ENCODE measurements at places on chromosomes 5 and 9.

DNA sequence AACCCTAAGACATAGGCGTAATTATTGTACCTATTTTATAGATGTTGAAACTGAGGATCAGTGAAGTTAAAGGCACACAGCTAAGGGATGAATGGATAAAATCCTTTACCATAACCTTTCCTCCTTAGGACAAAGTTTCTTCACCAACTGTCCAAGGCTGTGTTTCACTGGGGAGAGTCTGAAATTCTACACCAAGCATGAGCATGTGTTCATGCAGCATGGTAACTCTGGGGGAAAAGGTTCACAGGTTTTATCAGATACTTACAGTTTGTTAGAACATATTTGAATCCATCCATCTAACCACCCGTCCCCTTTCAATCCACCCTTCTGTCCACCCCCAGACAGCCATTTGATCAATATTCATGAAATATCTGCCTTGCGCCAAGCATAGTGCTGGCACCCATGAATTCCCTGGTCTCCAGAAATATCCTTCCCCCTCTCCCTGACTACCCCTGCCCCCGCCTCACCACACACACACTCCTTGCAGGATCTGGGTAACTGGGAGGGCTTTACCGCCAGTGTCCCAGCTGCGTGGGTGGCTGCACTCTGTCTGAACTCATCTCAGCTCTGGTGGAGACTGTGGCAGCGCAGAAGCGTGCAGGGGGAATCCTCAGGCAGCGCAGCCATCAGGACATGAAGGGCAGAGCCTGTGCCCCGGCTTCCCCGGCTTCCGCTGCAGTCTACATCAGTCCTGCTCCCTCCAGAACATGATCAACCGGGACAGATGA, 6.3 kb upstream of the KCNIP1 start:
- H3K36me3 ChIP-seq = no peaks in the 10 kb centered on the region
- H3K4me3 ChIP-seq = peak overlapping the region; percentile 19
- peaks cover 69% of the 10 kb centered on the region for H3K4me1 ChIP-seq
- H3K27ac ChIP-seq = no peak overlapping the region
- DNase-seq = peak; percentile 35

- no peaks in the 10 kb centered on the region for H3K27me3 ChIP-seq
- H3K27ac ChIP-seq = no peak overlapping the region
- DNase-seq = no peak
- no peaks in the 10 kb centered on the region for H3K36me3 ChIP-seq
- H3K4me3 ChIP-seq = no peak overlapping the region
Measured at GRCh38 chr5:41772785-41773442, 97.3 kb downstream of the OXCT1 start.

DNA sequence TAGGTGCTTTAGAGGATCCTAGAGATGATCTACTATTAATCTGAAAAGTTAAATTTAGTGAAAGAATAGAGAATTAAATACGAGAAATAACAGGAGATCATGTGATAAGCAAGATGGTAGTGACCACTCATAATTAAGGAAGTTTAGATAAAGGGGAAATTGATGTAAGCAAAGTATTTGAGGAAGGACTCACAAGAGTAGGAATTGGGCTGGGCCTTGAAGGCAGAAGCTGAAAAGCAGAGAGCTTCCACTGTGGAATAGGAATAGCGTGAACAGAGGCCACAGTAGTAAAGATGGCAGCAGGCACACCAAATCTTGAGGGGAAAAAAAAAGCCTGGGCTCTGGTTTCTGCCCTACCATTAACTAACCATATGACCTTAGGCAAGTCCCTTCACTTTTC, 38.0 kb downstream of the KIF24 start:
- H3K4me1 ChIP-seq = no peaks in the 10 kb centered on the region
- no peak overlapping the region for H3K27ac ChIP-seq
- peaks cover 20% of the 10 kb centered on the region for H3K36me3 ChIP-seq
- no peaks in the 10 kb centered on the region for H3K27me3 ChIP-seq
- DNase-seq = no peak

- no peak overlapping the region for H3K27ac ChIP-seq
- H3K27me3 ChIP-seq = peaks cover 14% of the 10 kb centered on the region
- H3K4me1 ChIP-seq = peaks cover 56% of the 10 kb centered on the region
- DNase-seq = no peak
Measured at GRCh38 chr5:175692996-175693710, 35.3 kb downstream of the HRH2 start.

DNA sequence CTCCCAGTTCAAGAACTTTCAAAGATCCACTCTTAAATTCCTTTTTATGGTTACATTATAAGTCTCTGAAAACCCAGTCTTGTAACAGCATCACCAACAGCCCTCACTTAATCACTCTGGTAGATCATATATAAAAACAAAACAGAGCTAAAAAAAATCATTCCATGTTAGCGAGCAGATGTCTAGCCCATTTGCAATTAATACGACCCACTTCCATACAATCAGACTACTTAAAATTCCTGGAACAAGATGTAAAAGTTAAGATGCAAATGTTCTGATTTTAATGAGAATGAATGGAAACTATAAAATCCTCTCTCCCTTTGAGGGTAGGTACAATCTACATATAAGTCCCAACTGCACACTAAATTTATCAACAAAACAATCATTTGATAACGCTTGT, 167.0 kb downstream of the MED27 start:
- no peaks in the 10 kb centered on the region for H3K4me1 ChIP-seq
- no peak overlapping the region for H3K4me3 ChIP-seq
- H3K27me3 ChIP-seq = peaks cover 4% of the 10 kb centered on the region
- DNase-seq = no peak
- no peak overlapping the region for H3K27ac ChIP-seq
- H3K36me3 ChIP-seq = peaks cover 9% of the 10 kb centered on the region

DNA sequence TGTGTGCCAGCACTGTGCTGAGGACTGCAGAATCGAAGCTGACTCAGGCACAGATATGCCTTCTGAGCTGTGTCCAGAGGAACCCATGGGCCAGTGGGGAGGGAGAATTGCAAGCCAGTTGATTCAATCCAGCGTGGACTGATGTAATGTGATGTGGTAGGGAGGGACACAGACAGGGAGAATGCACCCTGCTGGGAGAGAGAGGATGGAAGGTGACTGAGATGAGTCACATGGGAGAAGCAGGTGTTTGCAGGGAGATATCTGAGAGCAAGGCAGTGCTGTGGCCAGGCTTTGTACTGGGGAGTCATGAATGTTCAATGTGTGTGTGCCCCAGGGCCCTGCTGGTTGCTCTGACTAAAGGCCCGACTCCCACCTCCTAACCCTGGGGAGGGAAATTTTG, 75.7 kb downstream of the IRX1 start:
- no peak overlapping the region for H3K4me3 ChIP-seq
- no peaks in the 10 kb centered on the region for H3K4me1 ChIP-seq
- H3K27ac ChIP-seq = no peak overlapping the region
- DNase-seq = no peak
- no peaks in the 10 kb centered on the region for H3K36me3 ChIP-seq

DNA sequence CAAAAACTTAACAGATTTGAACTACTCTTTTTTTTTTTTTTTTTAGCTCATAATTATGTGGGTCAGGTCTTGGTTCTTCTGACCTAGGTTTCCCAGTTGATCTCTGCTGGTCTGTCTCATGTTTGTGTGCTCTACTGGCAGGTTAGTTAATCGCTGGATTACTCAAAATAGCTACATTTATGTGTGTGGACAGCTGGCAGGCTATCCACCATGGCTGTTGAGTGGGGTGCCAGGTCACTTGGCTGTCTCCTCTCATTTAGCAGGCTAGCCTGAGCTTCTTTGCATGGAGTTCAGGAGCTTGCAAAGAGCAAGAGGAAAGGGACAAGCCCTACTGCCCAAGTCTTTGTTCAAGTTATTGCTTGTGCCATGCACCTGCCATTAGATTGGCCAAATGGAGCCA, 9.3 kb downstream of the ADCY2 start:
- H3K36me3 ChIP-seq = peaks cover 71% of the 10 kb centered on the region
- no peak for DNase-seq
- no peak overlapping the region for H3K27ac ChIP-seq
- no peak overlapping the region for H3K4me3 ChIP-seq
- peaks cover 43% of the 10 kb centered on the region for H3K4me1 ChIP-seq

- peaks cover 7% of the 10 kb centered on the region for H3K27me3 ChIP-seq
- H3K27ac ChIP-seq = no peak overlapping the region
- no peak for DNase-seq
- H3K4me1 ChIP-seq = peaks cover 26% of the 10 kb centered on the region
- no peaks in the 10 kb centered on the region for H3K36me3 ChIP-seq
Measured at GRCh38 chr9:98241357-98242300, 13.8 kb downstream of the TBC1D2 start.

- H3K27ac ChIP-seq = no peak overlapping the region
- no peaks in the 10 kb centered on the region for H3K27me3 ChIP-seq
- no peak for DNase-seq
- H3K36me3 ChIP-seq = peaks cover 56% of the 10 kb centered on the region
- H3K4me1 ChIP-seq = peaks cover 37% of the 10 kb centered on the region
- H3K4me3 ChIP-seq = no peak overlapping the region
Measured at GRCh38 chr9:127525401-127526188, 74.3 kb downstream of the LRSAM1 start.

DNA sequence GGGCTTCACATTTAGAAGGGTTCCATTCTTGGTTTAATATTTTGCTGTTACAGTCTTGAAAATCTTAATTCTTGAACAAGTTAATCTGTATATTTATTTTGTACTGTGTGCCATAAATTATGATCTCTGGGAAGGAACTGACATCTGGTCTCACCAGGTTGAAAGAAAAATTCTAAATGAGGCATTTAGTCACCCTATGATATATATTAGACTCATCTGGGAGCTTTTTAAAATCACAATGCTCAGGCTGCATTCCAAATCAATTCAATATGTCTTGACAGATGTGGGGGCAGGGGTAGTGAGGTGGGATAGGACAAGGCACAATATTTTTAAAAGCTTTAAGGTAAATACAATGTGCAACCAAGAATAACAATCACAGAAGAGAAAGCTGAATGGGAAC, 569.2 kb downstream of the PRR16 start:
- H3K4me1 ChIP-seq = peaks cover 5% of the 10 kb centered on the region
- no peak for DNase-seq
- H3K36me3 ChIP-seq = no peaks in the 10 kb centered on the region
- no peak overlapping the region for H3K27ac ChIP-seq

DNA sequence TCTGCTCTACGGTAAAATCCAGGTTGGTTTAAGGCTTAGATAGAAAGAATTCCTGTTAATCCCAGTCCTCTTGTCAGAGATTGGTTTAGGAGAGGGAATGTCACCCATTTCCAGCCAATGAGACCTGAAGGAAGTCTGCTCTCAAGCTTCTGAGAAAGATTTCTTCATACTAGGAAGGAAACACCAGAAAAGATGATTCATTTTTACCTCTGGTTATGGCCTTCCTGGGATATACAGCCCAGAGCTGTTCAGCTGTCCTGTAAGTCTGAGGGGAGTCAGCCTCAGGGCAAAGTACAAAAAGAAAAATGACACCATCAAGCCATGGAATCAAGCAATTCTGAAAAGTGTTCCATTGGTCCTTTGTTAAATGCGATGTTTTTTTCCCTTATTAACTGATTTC, 18.6 kb upstream of the CFAP95 start:
- H3K36me3 ChIP-seq = no peaks in the 10 kb centered on the region
- no peak for DNase-seq
- H3K4me1 ChIP-seq = no peaks in the 10 kb centered on the region
- H3K4me3 ChIP-seq = no peak overlapping the region
- no peak overlapping the region for H3K27ac ChIP-seq

DNA sequence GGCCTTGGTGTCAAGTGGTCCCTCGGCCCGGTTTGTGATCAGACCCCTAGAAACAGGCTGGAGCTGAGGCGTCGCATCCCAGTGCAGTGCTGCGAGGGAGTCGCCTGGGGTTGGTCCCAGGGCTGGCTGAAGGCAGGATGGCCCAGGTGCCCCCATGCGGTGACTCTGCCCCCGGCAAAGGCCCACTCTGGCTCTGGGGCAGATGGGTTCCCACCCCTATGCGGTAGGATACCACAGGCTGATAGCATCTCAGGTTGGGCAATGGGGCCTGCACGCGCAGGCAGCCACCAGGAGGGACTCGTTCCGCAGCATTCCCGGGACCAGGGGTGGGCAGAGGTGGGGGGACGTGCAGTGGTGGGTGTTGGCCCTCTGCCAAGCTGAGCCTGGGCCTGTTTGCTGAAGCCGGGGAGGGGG, 86.0 kb downstream of the RXRA start:
- H3K27ac ChIP-seq = no peak overlapping the region
- no peak for DNase-seq
- H3K4me1 ChIP-seq = peaks cover 39% of the 10 kb centered on the region
- H3K27me3 ChIP-seq = no peaks in the 10 kb centered on the region
- H3K36me3 ChIP-seq = no peaks in the 10 kb centered on the region

GRCh38 chr5:172165465-172165864, 22.6 kb downstream of the STK10 start:
- peaks cover 3% of the 10 kb centered on the region for H3K27me3 ChIP-seq
- no peaks in the 10 kb centered on the region for H3K36me3 ChIP-seq
- no peak overlapping the region for H3K4me3 ChIP-seq
- H3K27ac ChIP-seq = no peak overlapping the region
- peaks cover 42% of the 10 kb centered on the region for H3K4me1 ChIP-seq

- DNase-seq = no peak
- H3K27ac ChIP-seq = no peak overlapping the region
- no peak overlapping the region for H3K4me3 ChIP-seq
- peaks cover 9% of the 10 kb centered on the region for H3K27me3 ChIP-seq
- peaks cover 48% of the 10 kb centered on the region for H3K4me1 ChIP-seq
- no peaks in the 10 kb centered on the region for H3K36me3 ChIP-seq
Measured at GRCh38 chr5:138726848-138727247, 26.4 kb upstream of the CTNNA1 start.

- peaks cover 5% of the 10 kb centered on the region for H3K4me1 ChIP-seq
- no peaks in the 10 kb centered on the region for H3K36me3 ChIP-seq
- H3K27me3 ChIP-seq = no peaks in the 10 kb centered on the region
- no peak overlapping the region for H3K27ac ChIP-seq
- no peak for DNase-seq
- no peak overlapping the region for H3K4me3 ChIP-seq
Measured at GRCh38 chr5:36252722-36253365, 11.1 kb upstream of the NADK2 start.

GRCh38 chr5:142836048-142836447, 65.9 kb downstream of the ARHGAP26 start:
- no peak overlapping the region for H3K27ac ChIP-seq
- no peaks in the 10 kb centered on the region for H3K36me3 ChIP-seq
- H3K27me3 ChIP-seq = no peaks in the 10 kb centered on the region
- peaks cover 11% of the 10 kb centered on the region for H3K4me1 ChIP-seq
- DNase-seq = no peak
- H3K4me3 ChIP-seq = no peak overlapping the region

GRCh38 chr9:125694478-125694877, 12.5 kb downstream of the MAPKAP1 start:
- DNase-seq = no peak
- no peaks in the 10 kb centered on the region for H3K4me1 ChIP-seq
- peaks cover 33% of the 10 kb centered on the region for H3K36me3 ChIP-seq
- no peaks in the 10 kb centered on the region for H3K27me3 ChIP-seq

- H3K27ac ChIP-seq = no peak overlapping the region
- no peak for DNase-seq
Measured at GRCh38 chr5:176790941-176791340, 19.4 kb upstream of the UNC5A start.

- no peak overlapping the region for H3K4me3 ChIP-seq
- H3K27ac ChIP-seq = no peak overlapping the region
- H3K4me1 ChIP-seq = peaks cover 39% of the 10 kb centered on the region
- H3K36me3 ChIP-seq = no peaks in the 10 kb centered on the region
- peaks cover 11% of the 10 kb centered on the region for H3K27me3 ChIP-seq
Measured at GRCh38 chr9:136090056-136090735, 4.9 kb downstream of the NACC2 start.

- DNase-seq = no peak
- peaks cover 14% of the 10 kb centered on the region for H3K4me1 ChIP-seq
Measured at GRCh38 chr9:126906091-126906490, 8.5 kb upstream of the RALGPS1 start.

- peaks cover 42% of the 10 kb centered on the region for H3K36me3 ChIP-seq
- no peak overlapping the region for H3K4me3 ChIP-seq
- H3K27me3 ChIP-seq = peaks cover 4% of the 10 kb centered on the region
- no peak for DNase-seq
- H3K4me1 ChIP-seq = peaks cover 48% of the 10 kb centered on the region
Measured at GRCh38 chr5:169160405-169160901, 140.5 kb downstream of the SLIT3 start.
